ENCODE measurements at places on chromosomes 1 and 21.

DNA sequence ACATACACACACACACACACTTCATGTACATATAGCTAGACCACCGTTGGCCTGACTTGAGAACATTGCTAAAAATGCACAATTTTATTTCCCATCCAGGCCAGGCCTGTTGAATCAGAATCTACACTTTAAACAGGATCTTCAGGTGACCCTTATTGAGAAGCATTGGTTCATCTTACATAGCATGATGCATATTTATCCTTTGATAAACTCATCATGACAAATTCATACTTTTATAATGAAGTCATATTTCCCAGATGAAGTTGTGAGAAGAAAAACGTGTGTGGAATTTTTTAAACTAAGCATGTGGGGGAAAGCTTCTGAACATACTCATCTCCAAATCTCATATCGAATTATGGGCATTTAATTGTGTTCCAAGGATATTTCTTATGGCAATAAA, 877.7 kb downstream of the MRPL39 start:
- DNase-seq: no peak

- DNase-seq: no peak
These were observed 66.7 kb upstream of the GUCA2A start for GRCh38 chr1:42231253-42231652.

- no peak for DNase-seq
These were observed 4.1 kb upstream of the KCNAB2 start for GRCh38 chr1:6041432-6042062.

GRCh38 chr1:227998374-227999055, 8.3 kb upstream of the WNT3A start:
- DNase-seq: no peak

GRCh38 chr1:15177710-15178166, 24.2 kb downstream of the TMEM51 start:
- no peak for DNase-seq

GRCh38 chr1:205109269-205109668, 12.5 kb downstream of the RBBP5 start:
- no peak for DNase-seq

- no peak for DNase-seq
These were observed 4.2 kb upstream of the BSDC1 start for GRCh38 chr1:32398401-32398800.
